ENCODE measurements at places on chromosomes 11 and 22.

DNA sequence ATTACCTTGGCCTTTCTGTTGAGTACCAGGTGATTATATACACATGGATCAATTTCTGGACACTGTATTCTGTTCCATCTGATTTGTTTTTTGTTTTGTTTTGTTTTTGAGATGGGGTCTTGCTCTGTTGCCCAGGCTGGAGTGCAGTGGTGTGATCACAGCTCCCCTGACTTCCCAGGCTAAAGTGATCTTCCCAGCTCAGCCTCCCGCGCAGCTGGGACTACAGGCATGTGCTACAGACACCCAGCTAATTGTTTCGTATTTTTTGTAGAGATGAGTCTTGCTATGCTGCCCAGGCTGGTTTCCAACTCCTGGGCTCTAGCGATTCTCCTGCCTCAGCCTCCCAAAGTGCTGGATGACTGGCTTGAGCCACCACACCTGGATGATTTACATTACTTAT lies 19.0 kb downstream of the TCIRG1 start:
- no peak for DNase-seq

DNA sequence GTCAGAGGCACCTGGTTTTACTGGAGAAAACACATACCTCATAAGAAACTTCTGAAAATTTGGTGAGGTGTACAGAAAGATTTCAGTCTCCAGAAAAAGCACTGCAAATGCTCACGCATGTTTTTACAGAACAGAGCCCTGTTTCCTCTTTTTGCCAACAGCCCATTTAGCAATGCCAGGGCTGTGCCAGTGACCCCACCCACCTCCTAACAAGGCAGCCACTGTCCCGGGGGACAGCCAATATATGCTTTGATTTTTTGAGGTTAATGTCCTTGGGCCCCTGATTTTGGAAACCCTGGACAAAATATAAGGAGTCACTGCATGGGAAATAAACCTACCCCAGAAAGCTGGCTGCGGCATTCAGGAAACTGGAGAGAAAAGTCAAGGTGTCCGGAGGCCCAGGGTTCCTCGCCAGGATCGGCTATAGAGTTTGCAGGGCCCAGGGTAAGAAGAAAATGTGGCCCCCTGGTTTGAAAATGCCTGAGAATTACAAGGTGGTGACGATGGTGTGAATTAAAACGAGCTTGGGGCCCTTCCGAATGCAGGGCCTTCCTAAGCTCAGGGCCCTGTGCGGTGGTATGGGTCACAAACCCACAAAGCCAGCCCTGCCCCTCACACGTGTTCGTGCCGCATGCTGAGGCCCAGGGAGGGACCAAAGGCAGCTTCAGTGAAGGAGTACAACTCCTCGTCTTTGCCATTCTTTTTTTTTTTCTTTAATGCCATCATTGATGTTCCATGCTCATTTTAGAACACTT lies 71.1 kb upstream of the WNT7B start:
- DNase-seq, result no peak

- no peak for DNase-seq
Observed at GRCh38 chr22:35530700-35531099, 9.9 kb upstream of the RASD2 start.

DNA sequence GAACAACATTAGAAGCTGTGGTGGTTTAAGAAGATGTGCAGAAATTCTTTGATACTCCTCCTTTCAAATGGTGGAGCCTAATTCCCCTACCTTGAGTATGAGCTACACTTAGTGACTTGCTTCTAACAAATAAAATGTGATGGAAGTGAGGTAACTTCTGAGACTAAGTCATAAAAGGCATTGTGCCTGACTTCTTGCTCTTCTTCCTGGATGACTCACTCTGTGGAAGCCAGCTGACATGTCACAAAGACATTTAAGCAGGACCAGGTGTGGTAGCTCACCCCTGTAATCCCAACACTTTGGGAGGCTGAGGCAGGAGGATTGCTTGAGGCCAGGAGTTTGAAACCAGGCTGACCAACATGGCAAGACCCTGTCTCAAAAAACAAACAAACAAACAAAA lies 3.9 kb upstream of the PLA2G3 start:
- DNase-seq, result no peak

GRCh38 chr22:29226351-29226981 lies 20.8 kb downstream of the EMID1 start:
- no peak for DNase-seq

- DNase-seq, result no peak
Observed at GRCh38 chr11:124277804-124278203, 21.6 kb downstream of the OR8G5 start.

DNA sequence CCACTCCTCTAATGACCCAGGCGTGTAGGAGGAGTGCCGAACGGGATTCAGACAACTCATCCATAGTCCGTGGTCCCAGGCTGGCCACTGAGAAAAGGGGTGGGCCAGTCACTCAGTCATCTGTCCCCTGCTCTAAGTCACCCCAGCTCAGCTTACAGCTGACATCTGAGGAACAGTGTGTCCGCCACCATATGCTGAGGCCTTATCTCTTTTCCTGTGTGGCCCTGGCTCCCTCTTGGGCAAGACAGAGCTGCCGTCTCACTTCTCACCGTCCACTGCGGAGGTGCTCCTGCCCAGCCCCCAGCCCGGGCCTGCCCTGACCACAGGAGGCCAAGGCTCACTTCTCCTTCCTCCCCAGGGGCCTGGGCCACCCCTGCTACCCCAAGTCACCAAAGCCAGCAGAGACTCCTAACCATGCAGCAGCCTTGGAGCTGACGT lies 6.8 kb downstream of the CCDC86 start:
- DNase-seq, result no peak

DNA sequence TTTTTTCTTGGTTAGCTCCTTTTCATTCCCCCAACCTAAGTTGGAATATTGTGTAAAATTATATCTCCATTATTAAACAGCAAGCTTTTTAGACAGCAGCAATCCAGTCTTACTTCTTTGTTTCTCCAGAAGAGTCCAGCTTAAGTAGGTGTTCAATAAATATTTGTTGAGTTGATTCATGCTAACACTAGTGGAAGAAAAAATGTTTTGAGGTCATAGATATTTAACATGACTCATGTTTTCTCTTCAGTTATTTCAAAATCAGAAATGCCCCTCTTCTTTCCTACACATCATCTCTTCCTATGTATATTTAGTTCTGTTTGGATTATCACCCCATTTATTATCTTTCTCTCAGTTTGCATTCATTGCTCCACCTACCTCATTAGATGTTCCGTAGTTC lies 20.3 kb downstream of the CCDC83 start:
- no peak for DNase-seq

DNA sequence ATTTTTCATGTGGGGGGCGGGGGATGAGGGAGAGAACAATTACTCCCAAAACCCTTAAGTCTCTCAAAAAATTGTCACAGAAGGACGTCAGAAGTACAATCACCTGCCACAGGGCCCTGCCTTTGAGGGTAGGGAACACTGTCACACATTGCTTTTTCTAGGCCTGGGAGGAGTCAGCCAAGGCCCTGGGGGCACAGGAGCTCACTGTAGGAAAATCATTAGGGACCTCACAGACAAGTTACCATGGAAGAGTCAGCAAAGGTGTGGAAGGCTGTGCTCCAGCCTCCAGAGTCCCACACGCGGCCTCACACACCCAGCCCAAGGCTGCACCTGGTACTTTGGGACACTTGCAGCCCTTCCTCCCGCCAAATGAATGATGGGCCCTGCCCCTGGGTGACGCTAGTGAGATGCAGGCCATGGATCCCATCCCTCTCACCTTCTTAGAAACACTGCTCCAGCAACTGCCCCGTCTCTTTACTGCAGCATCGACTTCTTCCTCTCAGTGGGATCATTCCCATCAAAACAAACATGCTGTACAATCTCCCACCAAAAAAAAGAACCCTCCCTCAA lies 3.3 kb downstream of the PLEKHA7 start:
- DNase-seq, result no peak

GRCh38 chr11:102920118-102920684 lies 35.3 kb downstream of the MMP13 start:
- DNase-seq, result no peak

GRCh38 chr11:11659567-11660362 lies 38.0 kb upstream of the GALNT18 start:
- no peak for DNase-seq

All from activated T-helper 1 cell treated with Interleukin-2 at 50 U/mL for 16 hours (primary cell).